Amniotic epithelial cell (primary cell): ENCODE measurements at places on chromosomes 16 and 17.

DNA sequence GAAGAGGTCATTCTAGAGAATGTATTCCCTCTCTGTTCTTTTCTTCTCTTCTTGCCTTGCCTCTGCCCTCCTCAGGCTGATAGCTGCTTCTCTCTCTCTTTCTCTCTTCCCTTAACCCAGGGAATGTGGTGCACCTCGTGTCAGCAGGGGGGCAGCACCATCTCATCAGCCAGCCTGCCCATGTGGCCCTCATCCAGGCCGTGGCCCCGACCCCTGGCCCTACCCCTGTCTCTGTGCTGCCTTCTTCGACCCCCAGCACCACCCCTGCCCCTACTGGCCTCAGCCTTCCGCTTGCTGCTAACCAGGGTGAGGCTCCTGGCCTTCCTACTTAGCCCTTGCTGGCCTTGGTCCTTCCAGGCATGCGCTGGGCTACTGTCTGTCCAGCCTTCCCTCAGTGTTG, 23.5 kb downstream of the SRCAP start:
- DNase-seq = no peak

- no peak for DNase-seq
These were observed 730 bp downstream of the KAT7 start for GRCh38 chr17:49789243-49789578.

DNA sequence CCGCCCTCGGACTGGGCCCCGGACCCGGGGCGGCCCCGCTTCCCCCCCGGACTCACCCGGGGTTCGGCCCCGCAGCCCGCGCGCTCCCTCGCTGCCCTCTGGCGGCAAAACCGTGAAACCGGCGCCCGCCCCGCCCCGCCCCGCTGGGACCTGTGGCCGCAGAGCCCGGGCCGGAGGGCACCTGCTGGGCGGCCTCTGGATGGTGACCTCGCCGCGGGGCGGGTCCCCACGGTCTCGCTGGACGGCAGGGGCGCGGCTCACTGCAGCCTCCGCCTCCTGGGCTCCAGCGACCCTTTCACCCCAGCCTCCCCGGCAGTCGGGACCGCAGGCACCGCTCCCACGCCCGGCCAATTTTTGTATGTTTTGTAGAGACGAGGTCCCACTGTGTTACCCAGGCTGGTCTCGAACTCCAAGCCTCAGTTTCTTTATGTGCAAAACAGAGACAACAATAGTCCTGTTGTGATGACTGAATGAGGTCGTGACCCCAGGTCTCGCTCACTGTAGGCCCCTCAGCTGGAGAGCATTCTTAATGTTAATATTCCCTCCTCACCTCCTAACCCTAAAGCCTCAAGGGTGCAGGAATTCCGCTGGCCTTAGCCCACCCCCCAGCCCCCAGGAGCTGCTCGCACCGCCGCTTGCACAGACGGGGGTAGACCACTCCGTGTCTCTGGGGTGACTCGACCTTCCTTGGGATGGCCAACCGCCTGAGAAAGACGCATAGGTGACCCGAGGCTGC, 33.7 kb upstream of the RPH3AL start:
- DNase-seq = no peak

DNA sequence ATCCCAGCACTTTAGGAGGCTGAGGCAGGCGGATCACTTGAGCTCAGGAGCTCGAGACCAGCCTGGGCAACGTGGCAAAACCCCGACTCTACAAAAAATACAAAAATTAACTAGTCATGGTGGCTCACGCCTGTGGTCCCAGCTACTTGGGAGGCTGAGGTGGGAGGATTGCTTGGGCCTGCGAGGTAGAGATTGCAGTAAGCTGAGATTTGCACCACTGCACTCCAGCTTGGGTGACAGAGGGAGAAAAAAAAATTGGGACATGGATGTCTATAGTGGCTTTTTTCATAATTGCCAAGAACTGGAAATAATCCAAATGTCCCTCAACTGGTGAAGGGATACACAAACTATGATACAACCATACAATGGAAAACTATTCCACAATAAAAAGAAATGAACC, 28.6 kb downstream of the OSBPL7 start:
- no peak for DNase-seq

GRCh38 chr16:69190598-69190997, 3.6 kb downstream of the SNTB2 start:
- no peak for DNase-seq

GRCh38 chr17:67479148-67479547, 102.1 kb downstream of the PITPNC1 start:
- no peak for DNase-seq

- DNase-seq = peak; percentile 65
These were observed 8.1 kb upstream of the ABCA5 start for GRCh38 chr17:69335058-69335457.

DNA sequence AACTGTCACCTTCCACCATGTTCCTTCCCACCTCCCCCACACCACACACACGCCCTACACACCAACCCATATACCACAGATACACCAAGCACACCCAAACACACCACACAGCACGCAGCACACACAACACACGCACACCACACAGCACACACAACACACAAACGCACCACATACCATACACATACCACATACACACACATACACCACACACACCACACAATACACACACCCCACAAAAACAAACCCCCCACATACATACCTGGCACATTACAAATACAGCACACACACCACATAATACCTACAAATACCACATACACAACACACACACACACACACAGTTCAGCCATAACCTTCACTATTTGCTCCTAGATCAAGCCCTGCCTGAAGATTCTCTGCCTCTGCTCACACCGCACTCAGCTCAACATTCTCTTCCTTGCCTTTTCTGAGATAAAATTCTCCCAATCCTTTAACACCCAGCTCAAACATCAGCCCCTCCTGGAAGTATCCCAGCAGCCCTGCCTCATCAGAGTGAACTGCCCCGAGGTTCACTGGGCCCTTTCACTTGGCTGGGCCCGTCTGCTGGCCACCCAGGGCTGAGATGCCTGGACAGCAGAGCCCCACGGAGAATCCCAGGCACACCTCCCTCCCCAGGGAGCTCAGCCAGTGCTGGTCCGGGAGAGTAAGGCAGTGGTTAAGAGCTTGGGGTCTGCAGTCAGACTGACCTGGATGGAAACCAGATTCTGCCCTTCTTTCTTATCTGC, 31.9 kb upstream of the CPNE2 start:
- peak; percentile 45 for DNase-seq

GRCh38 chr16:86959091-86959651, 358.0 kb downstream of the C16orf95 start:
- no peak for DNase-seq

GRCh38 chr16:74090871-74091270, 205.7 kb upstream of the PSMD7 start:
- DNase-seq = no peak

DNA sequence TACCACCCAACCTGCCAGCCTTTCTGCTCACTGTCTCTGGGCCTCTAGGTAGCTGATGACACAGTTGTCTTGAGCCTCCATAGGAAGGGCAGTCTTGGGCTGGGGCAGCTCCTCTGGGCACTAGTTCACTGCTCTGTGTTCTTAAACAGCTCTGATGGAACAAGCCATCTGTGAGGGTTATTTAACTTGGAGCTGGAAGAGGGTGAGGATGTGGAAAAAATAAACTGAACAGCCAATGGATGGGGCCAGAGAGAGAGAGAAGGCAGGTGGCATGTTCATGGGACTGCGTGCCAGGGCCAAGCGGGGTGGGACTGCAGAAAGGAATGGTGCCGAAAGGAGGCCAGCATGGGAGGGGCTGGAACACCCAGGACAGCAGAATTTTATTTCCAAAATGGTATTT, 52.6 kb downstream of the HIC1 start:
- no peak for DNase-seq

GRCh38 chr16:81181013-81181720, 57.3 kb upstream of the BCO1 start:
- DNase-seq = peak; percentile 97
